ENCODE measurements at places on chromosomes 3 and 15.

DNA sequence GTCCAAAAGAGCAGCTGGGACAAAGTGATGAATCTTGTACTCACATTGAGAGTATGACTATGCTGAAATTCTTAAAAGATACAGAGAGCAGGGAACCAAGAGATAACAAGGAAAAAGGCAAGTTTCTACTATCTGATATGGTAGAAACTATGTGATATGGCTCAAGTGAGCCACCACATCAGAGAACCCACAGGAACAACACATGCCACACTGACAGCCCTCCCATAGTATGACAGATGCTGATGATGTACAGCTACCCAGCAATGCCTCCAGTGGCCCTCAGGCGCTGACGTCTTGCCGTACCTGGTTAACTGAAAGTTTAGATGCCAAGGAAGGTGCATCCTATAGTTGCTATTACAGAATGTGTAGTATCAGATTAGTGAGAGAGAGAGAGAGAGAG lies 42.4 kb downstream of the CHAC1 start:
- no peak for DNase-seq

GRCh38 chr3:170632780-170633179 lies 46.9 kb upstream of the SLC7A14 start:
- no peak for DNase-seq

- DNase-seq, result no peak
These were observed 28.4 kb downstream of the TP63 start for GRCh38 chr3:189659571-189659970.

DNA sequence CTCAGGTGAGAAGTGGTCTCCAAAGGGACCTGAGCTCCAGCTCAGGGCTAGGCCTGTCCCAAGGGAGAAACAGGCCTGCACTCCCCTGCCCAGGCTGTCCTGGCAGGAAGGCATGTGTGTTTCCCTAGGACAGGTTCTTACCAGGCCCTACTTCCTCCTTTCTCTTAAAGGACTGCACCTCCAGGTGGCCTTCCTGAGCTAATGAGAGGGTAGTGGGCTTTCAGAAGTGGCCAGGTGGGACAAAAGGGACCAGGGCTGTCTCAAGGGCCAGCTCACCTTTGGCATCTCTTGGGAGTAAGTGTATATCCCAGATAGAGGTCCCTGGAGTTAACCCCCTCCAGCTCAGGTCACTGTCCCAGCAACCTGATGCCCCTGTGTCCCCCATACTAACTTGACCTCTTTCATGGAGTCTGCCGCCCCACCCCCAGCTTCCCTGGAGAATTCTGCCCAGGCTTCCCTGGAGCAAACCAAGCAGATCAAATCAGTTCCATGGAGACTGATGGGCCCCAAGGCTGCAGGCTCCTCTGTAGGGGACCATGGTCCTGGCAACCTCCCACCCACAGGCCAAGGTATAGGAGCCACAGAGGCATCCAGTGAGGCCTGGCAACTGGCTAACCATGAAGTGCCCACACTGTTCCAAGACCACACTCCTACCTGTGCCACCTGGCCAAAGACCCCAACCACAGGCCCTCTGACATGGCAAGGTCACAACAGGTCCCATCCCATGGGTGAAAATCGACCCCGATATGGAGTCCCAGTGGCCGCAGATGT lies 67.6 kb downstream of the ZNF445 start:
- no peak for DNase-seq

DNA sequence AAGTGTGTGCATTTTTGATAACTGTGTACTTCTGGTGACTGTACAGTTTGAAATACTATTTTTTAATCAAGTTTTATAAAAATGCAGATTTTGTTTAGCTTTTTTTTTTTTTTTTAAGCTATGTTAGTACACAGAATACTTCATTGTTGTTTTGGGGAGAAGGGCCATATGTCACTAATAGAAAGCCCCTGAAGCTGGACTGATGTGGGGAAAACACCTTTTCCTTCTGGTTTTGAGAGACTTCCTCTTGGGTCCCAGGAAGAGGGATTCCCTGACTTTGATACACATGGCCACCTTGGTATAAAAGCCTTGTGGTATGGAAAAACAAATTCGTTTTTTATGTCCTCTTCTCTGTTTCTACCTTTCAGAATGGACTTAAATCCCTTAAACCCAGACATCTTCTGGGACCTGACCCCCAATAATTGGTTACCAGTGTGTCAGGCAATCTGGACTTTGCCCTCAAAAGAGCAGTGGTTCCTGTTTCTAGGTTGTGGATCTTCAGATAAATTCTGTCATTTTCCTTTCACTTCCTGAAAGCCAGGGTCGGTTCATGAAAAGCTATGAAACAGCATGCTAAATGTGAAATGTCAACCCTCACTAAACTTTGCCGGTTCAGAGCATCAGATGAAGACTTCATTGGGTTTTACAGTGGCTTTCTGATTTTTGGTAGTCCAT lies 31.1 kb upstream of the BLOC1S6 start:
- no peak for DNase-seq

DNA sequence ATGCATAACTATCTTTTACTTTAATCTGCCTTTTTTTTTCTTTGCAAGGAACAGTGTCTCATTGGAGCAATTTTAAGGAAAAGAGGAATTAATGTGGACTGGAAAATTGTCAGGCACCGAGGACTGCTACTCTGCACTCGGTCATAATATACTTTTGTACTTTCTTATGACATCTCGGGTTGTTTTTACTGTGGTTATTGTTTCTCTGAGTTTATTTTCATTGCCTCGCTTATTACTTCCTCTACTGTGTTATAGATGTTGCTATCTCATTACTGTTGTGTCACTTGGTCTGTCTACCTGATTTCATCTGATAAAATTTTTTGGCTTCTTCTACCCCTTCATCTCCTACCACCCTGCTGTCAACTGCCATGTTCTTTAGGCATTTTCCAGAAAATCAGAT lies 213.5 kb upstream of the POU1F1 start:
- DNase-seq, result no peak

DNA sequence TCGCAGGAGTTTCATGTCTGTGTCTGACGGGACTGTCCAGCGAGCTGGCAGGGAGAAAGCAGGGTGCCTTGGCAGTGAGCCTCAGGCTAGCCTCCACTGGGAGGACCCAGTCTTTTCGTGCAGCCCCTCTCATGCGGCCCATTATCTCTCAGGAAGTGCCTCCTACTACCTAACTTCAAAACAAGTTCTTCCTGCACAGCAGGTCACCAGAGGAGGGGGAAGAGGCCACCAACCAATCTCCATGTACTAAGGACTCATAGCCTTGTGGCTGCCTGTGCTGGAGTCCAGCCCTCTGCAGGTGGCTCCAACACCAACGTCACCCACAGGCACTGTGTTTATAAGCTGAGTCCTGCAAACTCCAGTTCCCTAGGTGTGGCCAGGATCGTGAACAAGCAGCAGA lies 4.8 kb downstream of the VIPR1 start:
- no peak for DNase-seq

GRCh38 chr3:148950806-148951205 lies 40.5 kb upstream of the GYG1 start:
- DNase-seq, result no peak

DNA sequence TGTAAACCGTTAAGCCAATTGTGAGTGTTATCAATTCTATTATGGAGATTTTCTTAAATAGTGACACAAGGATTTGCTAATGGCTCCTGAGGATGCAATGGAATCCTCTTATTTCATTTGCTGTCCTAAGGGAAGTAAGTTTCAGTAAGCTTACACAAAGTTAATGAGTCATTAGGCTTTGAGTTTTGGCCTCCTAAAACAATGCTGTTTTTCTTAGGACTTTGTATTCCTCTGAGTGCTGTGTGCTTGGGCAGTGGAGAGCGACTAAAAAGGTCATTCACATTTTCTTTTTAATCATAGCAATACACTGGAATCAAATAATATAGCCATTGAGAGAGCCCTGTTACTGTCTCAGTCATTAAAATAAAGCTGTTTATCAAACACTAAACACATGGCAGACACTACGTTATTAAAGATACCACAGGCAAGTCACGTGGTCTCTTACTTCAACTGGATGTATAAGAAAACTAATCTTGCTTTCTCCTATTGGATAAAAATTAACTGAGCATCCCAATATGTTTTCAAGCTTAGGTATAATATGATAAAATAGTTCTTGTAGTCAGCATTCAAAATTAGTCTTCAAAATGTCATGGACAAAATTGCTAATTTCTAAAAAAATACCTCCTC lies 290.8 kb downstream of the NLGN1 start:
- DNase-seq, result no peak

- DNase-seq, result no peak
These were observed 419.2 kb downstream of the DIPK2A start for GRCh38 chr3:144390786-144391185.

DNA sequence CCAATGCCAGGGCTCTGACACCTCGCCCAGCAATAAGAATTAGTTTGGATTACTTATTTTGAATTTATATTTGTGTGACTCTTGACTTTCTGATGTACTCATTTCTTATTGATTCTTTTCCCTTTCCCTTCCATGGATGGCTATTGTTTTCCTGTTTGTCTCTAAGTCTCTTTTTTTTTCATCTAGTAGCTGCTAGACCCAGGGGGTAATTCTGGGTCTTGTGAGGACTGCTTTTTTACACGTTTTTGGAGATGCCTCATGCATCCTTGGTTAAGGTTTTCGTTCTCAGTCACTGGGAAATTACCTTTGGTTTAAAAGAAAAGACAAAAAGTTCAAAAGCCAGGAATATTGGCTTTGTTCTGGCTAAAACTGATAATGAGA lies 70.2 kb upstream of the STRIT1 start:
- no peak for DNase-seq

DNA sequence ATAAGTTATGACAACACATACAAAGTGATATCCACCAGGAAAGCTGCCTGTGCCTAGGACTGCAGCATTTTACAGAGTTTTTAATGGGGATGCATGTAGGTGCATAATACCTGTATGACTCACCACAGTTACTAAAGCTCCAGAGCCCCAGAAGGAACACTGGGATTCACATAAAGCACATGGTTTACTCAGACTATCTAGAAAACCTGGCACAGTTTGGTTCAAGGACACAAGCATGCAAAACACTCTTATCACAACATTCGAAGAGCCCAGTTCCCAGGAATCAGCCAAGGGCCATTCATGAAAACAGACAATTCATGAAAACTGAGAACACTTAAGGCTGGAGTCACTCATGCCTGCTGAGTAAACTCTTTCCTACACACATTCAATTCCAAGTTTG lies 261.0 kb downstream of the PYDC2 start:
- no peak for DNase-seq

DNA sequence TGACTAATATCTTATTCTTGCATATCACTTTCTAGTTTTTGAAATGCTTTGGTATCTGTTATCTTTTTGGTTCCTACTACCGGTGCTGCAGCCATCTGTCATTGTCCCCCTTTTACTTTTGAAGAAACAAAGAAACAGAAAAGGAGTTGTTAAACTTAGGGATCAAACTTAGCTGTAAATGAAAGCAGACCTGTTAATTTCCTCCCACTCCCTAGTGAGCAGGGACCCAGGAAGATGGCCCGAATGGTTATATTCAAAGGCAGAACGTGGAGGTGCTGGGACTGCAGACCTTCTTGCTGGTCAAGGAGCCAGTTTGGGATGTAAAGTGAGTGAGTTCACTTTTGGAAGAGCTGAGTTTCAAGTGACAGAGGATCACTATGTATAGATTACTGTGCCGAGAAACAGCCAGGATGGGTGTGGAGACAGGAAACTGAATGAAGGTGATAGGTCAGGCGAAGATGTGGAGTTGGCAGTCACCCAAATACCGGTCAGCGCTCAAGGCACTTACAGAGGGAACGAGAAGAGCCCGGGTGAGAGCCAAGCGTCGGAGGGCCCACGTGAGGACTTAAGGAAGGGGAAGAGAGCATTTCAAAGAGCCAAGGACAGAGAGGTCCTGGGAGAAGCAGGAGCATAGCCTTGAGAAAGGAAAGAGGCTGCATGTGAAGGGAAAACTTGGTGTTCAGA lies 20.1 kb downstream of the KBTBD8 start:
- no peak for DNase-seq

- no peak for DNase-seq
These were observed 204.7 kb downstream of the EPHA3 start for GRCh38 chr3:89312141-89312540.

DNA sequence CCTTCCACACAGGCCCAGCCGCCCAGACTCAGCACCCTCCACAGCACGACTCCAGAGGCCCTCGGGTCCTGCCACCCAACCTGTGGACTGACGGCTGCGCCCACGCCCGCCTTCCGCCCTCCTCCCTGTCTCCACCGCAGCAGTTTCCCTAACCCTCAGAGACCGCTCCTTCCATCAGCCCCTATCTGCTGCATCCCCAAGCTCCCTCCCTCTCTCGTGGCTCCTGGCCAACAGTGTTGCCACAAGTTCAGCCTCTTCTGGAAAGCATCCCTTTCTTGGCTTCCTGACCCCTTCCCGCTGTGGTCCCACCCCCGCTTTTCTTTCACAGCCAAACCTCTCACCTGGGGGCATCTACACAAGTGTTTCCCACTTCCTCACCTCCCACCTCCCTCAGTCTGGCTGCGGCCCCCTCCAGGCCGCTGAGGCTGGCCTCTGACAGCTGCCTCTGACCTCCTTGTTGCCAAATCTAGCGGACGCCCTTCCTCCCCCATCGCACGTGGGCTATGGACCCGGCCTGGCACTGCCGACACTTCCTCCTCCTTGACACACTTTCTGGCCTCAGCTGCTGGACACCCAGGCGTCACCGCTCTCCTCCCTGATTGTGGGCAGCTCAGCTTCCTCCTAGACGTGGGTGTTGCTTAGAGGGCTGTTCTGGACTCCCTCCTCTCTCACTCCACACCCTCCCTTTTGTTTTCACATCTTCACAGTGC lies 168.8 kb upstream of the TLE3 start:
- DNase-seq, result peak; percentile 63

DNA sequence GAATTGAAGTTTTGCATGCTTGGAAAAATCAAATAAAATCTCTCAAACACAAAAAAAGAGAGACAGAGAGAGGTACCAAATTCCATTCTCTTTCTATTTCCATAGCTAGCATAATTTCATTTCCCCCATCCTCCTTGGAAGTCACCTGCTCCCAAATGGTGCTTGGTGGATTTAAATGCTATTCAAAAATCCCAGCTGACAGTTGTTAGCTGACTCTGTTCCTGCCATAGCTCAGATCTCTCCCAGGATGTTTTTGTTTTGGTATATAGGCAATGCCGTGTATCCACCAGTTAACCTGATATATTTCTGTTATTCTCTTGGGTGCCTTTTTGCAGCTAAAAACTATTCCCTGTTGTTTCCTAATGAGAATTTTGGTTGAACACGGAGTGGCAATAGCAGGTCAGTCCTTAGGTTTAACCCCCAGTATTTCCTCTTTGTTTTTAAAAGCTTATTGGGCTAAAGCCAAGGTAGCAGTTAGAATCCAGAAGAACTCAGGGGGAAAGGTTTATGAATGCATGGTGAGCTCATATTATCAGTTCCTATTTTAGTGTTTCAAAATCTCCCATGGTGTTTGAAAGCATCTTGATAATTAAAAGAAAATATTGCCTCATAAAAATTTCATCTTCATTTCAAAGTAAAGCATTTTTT lies 240.0 kb upstream of the GBE1 start:
- no peak for DNase-seq

GRCh38 chr15:79092382-79092781 lies 1.8 kb upstream of the RASGRF1 start:
- DNase-seq, result no peak

- no peak for DNase-seq
These were observed 1012.7 kb upstream of the CADM2 start for GRCh38 chr3:83946049-83946448.
